Activated CD8-positive, alpha-beta memory T cell treated with anti-CD3 and anti-CD28 coated beads, Interleukin-2, amount 10 ng/mL, durations not matched to agents 7 days and 5 days (primary cell): ENCODE measurements at places on chromosomes 2 and 18. TPM values are rescaled to one million over a fixed set of nuclear protein-coding genes. Genes with fewer than 3 reads are reported as not detected.

The RNPEPL1 gene
- 101 TPM for total RNA-seq

The GPBAR1 gene
- total RNA-seq: 0.82 TPM

The TMEM198 gene
- 1.8 TPM for total RNA-seq

The TXNDC2 gene
- not detected for total RNA-seq

The SERPINB11 gene
- total RNA-seq: not detected

The RNF152 gene
- total RNA-seq: not detected

The GALNT13 gene
- total RNA-seq: not detected

The SNORC gene
- 1.4 TPM for total RNA-seq

The BBS5 gene
- 1.3 TPM for total RNA-seq

The ASPRV1 gene
- 1.8 TPM for total RNA-seq

The FAM110C gene
- total RNA-seq: 0.37 TPM

The ABCB11 gene
- not detected for total RNA-seq

The ANXA4 gene
- 66.6 TPM for total RNA-seq

The PUS10 gene
- total RNA-seq: 9.5 TPM

The GPR17 gene
- not detected for total RNA-seq

The GPR45 gene
- total RNA-seq: not detected

The ESCO1 gene
- 21.1 TPM for total RNA-seq

The HMSD gene
- 1.6 TPM for total RNA-seq

The LONRF2 gene
- total RNA-seq: 0.15 TPM
